GM12891 (cell line): ENCODE measurements at places on chromosomes 3 and 15.

- DNase-seq: no peak
Observed at GRCh38 chr3:143865302-143865701, 17.0 kb upstream of the SLC9A9 start.

DNA sequence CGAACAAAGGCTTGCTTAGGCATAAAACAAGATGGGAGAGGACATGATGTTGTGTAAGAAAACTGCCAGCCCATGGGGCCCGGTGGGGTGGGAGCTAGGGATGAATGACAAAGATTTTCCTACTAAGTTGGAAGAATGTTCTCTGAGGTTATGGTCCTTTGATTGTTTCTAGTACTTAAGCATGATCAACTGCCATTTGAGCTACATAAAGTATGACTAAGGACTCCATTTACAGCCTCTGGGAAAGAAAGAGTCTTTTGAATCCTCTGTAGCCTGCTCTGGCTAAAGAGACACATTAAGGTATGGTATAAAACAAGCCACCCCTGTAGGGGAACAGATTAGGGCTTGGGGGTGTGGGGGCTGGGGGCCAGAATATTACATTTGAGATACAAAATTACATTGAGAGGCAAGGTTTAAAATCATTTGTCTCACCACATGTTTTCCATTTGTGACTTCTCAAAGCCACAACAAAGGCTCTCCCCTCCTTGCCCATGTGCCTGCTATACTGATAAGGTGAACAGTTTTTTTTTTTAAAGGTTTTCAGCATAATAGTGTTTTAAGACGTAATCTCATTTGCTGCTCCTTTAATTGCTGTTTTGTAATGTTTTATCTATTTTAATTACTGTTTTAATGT is 323.4 kb downstream of the CHST2 start:
- DNase-seq: no peak

DNA sequence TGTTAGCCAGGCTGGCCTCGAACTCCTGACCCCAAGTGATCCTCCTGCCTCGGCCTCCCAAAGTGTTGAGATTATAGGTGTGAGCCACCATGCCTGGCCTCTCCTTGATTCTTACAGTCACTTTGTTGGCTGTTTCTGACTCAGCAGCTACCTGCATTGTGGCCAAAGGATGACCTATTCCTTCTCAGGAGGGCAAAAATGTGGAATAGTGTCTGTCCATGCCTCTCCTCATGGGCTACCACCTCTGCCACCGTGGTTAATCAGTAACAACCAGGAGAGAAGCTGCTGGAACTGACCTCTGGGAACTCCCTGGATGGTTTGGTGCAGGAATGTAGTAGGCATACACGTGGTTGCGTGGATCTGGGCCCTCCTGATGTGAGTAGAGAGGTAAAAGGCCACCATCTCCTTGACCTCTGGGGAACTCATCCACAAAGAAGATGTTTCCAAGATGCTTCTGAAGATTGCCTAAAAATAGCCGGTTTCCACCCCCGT is 63.3 kb downstream of the FLNB start:
- no peak for DNase-seq

- DNase-seq: no peak
Observed at GRCh38 chr3:120438216-120438615, 12.6 kb downstream of the FSTL1 start.

- no peak for DNase-seq
Observed at GRCh38 chr3:143727391-143727790, 120.9 kb downstream of the SLC9A9 start.

DNA sequence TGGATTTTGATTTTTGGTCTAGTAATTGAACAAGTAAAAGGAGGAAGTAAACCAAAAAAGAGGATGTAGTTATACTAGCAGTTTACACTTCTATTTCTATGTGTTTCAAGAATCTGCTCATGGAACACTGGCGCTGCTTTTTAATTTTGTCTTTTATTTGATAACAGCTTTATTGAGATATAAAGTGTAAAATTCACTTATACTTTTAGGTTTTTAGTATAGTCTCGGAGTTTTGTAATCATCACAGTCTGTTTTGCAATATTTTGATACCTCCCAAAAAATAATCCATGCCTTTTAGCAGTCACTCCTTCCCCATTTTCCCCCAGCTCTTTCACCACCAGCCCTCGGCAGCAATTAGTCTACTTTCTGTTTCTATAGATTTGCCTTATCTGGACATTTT is 18.0 kb downstream of the UBE2E2 start:
- no peak for DNase-seq
